Type B pancreatic cell (in vitro differentiated cells): ENCODE measurements at places on chromosomes 3 and 15. TPM values are rescaled to one million over a fixed set of nuclear protein-coding genes. Genes with fewer than 3 reads are reported as not detected.
A peak's percentile ranks its signal among the peaks of the same experiment; 100 is the strongest.

The RTP3 gene
- not detected in 2 replicates for total RNA-seq

DNA sequence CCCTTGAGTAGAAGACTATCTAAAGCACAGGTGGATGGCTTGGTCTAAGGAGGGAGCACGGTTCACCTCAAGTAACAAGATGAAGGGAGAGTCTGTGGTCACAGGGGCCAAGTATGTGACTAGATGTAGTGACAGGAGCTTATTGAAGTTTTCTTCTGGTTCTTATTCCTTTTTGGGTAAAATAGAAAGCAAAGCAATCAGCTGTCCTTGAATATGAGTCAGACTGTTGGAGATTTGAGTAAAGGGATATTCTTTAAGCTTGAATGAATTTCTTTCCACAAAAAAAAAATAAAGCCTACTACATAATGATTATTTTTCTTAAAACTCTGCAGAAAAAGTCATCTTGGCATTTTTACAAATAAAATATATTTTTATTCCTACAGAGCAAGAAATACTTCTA lies 1.5 kb upstream of the CNTN6 start:
- no peak for DNase-seq

The ZPLD1 gene
- total RNA-seq, result 1.5 and 10.0 TPM in 2 replicates

DNA sequence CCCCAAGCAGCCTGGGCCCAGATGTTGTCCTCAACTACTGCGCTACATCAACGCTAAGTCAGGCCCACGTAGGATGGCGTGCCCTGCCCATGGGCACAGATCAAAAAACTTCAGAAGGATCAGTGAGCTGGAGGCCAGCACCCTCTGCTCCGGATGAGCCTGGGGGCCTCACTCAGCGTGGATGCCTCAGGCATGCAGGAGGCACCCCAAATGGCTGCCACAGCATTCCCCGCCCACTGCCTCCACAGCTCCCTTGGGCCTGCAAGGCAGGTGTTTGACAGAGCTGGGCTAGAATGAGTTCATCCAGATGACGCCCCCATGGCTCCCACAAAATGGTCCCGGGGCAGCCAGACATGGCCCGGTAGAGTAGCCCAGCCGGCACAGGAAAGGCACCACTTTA lies 7.1 kb downstream of the ATP2B2 start:
- DNase-seq, result no peak

The PLA2G4F gene
- total RNA-seq, result 1.1 and 3.2 TPM in 2 replicates

The CLDN11 gene
- total RNA-seq, result 4.7 and 86.8 TPM in 2 replicates

GRCh38 chr3:129610276-129610675 lies 3.8 kb upstream of the PLXND1 start:
- DNase-seq, result no peak

GRCh38 chr15:46709460-46710083 lies 1007.7 kb upstream of the SEMA6D start:
- no peak for DNase-seq

DNA sequence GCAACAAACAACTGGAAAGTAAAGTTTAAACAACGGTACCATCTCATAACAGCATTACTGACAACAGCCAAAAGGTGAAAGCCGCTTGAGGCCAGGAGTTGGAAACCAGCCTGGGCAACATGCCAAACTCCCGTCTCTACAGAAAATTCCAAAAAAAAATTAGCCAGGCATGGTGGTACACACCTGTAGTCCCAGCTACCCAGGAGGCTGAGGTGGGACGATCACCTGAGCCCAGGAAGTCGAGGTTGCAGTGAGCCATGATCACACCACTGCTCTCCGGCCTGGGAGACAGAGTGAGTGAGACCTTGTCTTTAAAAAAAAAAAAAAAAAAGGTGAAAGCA lies 4.4 kb downstream of the TNK2 start:
- DNase-seq, result no peak

DNA sequence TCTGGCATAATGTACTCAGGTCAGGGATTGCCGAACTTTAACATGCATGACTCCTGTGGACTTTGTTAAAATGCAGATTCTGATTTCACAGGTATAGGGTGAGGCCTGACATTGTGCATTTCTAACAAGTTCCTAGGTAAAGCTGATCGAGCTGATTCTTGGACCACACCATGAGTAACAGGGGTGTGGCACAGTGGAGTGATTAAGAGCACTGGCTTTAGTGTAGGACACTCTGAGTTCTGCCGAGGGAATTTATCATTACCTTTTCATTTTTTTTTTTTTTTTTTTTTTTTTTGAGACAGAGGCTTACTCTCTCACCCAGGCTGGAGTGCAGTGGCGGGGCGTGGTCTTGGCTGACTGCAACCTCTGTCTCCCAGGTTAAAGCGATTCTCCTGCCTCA lies 169.3 kb downstream of the ADAMTS9 start:
- DNase-seq, result no peak

DNA sequence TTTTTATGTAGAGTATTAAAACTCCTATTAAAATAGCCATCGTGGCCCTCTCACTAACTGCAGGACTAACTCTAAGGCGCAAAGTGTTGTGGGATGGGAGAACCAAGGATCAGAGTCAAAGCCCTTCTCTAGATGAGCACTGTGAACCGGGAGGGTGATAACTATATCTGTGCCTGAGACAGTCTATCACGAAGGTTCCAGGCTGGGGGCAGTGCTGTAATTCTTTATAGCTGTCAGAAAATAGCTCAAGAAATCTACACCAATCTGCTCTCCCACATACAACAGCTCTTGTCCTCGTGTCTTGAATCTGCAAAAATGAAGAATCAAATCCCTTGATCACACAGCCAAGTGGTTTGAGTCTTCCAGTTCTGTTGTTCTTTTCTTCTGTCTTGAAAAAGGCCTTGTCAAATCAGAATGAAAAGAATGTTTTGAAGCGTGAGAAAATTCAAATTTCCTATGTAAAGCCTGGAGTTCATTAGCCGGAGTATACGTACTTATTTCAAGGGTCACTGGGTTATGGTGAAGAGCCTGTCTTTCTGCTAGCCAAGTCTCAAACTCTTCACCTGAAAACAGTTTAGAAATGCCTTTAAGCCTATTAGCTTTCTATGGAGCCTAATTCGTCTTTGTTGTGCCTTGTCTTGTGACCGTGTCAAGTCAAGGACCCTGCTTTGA lies 185.3 kb upstream of the NECTIN3 start:
- no peak for DNase-seq

DNA sequence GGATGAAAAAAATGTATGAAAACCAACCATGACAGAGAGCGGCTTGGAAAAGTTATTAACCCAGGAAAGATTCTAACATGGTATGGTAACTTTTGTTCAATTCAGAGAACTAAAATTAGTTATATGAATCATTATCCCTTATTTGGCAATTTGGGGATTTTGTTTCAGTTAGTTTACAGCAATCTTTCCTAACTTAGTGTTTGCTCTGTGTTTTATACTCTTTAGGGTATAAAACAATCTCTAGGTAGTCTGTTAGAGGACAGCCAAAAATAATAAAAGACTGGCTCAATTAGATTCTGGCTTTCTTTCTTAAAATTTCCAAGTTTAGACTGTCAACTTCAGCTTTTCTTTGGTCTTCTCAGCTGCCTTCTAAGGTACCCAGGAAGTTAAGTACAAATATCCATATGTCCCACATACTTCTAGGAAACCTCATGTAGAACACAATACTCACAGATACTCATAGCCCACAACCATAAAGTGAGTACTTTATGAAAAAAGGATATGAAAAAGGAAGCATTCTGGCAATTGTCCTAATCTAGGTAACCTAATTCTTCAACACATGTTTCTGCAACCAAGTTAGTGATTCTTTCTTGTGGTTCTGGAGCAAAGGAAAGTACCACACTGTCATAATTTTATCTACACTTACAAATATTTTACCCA lies 849.3 kb downstream of the ROBO1 start:
- no peak for DNase-seq

The C2CD4B gene
- 2.7 and 2.9 TPM in 2 replicates for total RNA-seq

DNA sequence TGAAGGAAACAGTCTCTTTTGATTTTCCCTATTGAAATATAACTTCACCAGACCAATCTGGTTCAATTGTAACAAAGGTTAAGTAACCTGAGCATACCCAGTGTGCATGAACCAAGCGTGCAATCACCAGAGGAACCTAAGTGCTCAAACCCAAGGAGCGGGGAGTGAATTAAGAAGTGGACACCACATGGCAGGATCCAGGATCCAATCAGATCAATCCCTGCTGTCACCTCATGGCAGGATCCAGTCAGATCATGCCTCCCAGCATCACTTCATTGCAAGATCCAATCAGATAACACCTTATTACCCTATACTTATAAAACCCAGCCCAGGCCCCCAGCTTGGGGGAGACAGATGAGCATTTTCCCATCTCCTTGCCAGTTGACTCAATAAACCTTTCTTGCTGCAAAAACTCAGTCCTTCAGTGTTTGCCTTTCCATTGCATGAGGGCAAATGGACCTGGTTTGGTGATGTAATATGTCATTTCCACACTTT lies 38.9 kb upstream of the RNU6-1 start:
- no peak for DNase-seq

- peak; percentile 79 for DNase-seq
Measured at GRCh38 chr15:29822684-29823459, 604 bp upstream of the TJP1 start.

DNA sequence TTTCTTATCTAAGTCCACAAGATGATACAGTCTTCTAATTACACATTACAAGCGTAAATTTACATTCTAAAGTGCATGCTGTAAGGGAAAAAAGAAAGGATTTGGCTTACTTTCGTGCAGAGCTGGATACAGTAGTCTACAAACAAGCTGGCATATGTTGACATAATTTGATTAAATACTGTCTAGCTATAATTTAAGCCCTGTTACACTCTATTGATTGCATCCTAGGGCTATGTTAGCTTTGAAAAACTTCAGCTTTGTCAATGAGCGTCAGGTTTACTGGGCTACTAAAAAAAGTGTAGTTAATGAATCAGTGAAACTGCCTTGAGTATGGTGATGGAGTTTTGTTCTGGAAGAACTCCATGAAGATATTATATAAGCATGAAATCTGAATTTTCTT lies 24.5 kb upstream of the PLCL2 start:
- no peak for DNase-seq

DNA sequence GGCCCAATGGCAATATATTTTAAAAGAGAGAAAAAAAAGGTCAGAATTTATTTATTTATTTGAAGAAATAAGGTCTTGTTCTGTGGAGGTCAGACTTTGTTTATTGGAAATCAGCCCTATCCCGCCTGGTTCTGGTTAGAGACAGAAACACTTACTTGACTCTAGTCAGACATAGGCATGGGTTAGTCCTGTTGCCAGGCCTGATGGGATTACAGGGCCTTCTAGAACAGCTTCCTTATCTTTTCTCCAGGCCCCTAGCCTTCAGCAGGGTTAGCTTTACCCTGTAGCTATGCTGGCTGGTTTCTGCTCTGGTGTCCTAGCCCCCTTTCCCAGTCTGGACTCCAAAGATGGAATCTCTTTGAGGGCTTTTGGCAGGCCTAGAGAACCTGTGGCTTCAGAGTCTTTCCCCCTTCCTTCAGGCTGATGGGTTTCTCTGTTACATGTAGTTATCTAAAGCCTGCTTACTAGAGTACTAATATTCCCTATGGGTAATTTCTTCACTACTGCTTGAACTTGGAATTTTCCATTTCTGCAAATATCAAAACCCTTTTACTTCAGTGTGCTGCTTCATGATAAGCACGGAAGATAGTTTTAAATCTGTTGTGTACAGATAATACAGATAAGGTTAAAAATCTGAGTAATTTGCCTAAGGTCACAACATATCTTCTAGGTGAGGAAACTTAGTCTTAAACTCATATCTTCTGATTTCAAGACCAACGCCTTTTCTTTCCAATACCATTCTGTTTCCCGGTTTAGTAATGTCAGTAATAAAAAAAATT lies 10.6 kb downstream of the IREB2 start:
- DNase-seq, result no peak

GRCh38 chr15:49589030-49589429 lies 31.6 kb downstream of the FAM227B start:
- DNase-seq, result no peak

The ACOX2 gene
- total RNA-seq, result 5.6 and 6.9 TPM in 2 replicates

The PLA1A gene
- 0.64 and 1.6 TPM in 2 replicates for total RNA-seq
